ENCODE measurements at places on chromosomes 1 and 21. TPM values are rescaled to one million over a fixed set of nuclear protein-coding genes. Genes with fewer than 3 reads are reported as not detected.

The VWA5B1 gene
- total RNA-seq, result not detected

The NBPF4 gene
- not detected for total RNA-seq

The RPE65 gene
- total RNA-seq, result not detected

The DMBX1 gene
- not detected for total RNA-seq

The TMEM269 gene
- total RNA-seq, result not detected

The TNFRSF9 gene
- total RNA-seq, result under 0.01 TPM

The SRGAP2B gene
- 99.2 TPM for total RNA-seq

The VASH2 gene
- 0.90 TPM for total RNA-seq

The AK5 gene
- total RNA-seq, result 13.5 TPM

The ANKRD65 gene
- 2.4 TPM for total RNA-seq

The SLC25A34 gene
- 0.65 TPM for total RNA-seq

The GJA8 gene
- total RNA-seq, result not detected

The SPRR1B gene
- not detected for total RNA-seq

The AMIGO1 gene
- 0.54 TPM for total RNA-seq

The TRIM67 gene
- not detected for total RNA-seq

The SPRR3 gene
- not detected for total RNA-seq

The CHD5 gene
- total RNA-seq, result 0.09 TPM

The ARHGEF10L gene
- total RNA-seq, result 23.9 TPM

The CLEC20A gene
- not detected for total RNA-seq

The BARHL2 gene
- total RNA-seq, result not detected

The SYNJ1 gene
- total RNA-seq, result 11.4 TPM

The KCNK1 gene
- total RNA-seq, result 2.9 TPM

The ADAM30 gene
- not detected for total RNA-seq

Measured in fibroblast of the aortic adventitia (primary cell).